NCI-H460 (cell line): ENCODE measurements at places on chromosomes 4 and X.

- no peak for DNase-seq
These were observed 165.1 kb downstream of the CFAP299 start for GRCh38 chr4:80500613-80501012.

DNA sequence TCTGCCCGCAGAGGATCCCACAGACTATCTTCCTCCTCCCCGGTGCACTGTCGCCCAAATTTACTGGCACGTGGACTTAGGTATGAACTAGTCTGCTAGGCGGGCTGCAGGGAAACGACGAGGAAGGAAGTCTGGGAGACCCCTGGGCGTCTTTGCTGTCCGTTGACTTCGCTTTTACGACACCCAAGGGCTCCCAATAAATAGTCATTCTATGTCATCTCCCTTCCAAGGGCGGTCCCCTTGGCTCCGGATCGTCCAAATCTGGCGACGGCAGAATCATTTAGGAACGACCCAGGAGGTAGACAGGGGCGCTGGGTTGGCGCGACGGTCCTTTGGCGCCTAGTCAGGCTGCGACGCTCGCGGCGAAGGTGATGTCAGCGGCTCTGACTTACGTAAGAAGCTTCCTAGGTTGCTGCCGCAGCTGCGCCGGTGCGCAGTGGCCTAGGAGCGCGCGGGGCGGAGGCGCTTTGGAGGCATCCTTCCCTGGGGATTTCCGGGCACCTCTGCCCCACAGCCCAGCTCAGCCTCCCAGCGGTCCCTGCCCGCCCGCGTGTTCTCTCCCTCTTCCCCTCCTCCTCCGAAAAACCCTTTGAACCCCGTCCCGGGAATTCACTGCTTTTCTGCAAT is 2.2 kb downstream of the NHS start:
- peak; percentile 56 for DNase-seq

- DNase-seq: no peak
These were observed at the start of gene GABRA4 for GRCh38 chr4:46993075-46994006. GABRA4 (minus strand) TSS chr4:46993581; CDS start chr4:46993424, 157 bp downstream.

GRCh38 chrX:43840265-43840664 is 42.0 kb downstream of the MAOB start:
- no peak for DNase-seq

DNA sequence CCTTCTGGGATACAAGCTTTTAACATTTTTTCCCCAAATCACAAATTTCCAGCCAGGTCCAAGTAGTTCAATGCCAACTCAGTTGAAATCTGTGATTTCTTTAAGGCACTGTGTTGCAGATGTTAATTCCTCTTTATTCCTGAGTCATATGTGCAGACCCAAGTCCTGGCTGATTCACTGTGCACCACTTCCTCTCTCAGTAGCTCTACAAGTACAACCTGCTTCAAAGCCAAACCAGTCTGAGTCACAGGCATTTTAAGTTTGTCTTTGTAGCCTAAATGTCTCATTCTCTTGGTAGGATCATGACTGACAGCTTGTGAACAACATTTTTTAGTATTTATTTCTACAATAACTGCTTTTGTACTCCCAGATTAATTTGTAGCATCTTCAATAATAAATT is 165.6 kb upstream of the S100G start:
- DNase-seq: no peak

DNA sequence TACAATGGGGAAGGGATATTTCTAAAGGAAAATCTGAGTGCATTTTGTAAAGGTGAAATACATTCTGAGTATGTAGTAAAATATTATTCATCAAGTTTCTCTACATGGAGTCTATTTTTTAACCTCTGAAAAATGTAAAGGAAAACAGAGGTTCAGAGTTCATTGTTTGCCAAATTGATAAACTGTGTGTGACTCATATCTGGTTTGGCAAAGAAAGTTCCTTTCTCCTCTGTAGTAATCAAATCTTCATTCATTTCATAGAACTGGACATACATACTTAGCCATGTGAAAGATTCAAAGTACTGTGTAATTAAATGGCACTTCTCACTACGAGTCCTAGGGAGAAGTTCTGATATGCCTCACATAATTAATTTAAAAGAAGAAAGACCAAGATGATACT is 61.6 kb downstream of the HPGD start:
- no peak for DNase-seq

DNA sequence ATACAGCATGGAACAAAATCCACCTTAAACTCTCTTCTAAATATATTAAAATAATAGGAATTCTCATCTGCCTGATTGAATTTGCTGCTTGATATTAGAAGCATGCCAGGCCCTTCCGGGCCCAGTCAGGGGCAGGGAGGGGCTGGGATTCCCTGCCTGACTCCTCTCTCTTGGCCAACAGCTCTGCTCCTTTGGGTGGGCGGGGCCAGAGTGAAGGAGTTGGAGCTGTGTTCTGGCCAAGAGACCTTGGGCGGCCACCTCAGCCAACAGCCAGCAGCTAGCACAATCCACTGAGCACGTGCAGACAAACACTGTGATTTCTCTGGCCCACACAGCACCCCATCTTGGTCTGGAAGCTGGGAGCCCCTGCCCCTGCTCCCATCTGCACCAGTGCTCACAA is 140.3 kb downstream of the PJA1 start:
- no peak for DNase-seq

DNA sequence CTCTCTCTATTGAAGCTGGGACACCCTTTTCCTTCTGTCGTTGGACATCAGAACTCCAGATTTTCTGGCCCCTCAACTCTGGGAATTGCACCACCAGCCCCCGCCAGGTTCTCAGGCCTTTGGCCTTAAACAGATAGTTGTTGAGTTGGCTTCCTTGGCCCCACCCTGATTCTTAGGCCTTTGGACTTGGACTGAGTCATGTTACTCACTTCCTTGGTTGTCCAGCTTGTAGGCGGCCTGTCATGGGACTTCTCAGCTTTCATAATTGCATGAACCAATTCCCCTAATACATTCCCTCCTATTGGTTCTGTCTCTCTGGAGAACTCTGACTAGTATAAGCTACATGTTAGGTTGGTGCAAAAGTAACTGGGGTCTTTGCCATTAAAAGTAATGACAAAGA is 195.7 kb downstream of the GPAT3 start:
- DNase-seq: no peak

DNA sequence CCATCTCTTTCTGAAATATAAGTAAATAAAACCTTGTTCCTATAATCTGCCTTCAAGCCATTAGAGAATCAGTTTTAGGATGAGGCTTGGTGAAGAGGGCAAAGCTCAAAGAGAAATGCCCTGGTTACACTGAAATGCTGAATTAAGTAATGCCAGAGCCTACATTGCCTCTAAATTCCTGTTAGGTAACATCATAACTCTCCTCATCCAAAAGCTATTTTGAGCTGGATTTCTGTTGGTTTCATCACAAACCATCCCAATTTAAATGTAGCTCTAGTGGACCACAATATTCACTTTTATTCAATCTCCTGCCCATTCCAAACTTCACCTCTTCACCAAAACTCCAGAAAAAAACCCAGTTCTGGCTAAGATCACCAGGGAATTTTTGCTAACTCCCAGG is 1319.7 kb upstream of the TENM3 start:
- peak; percentile 9 for DNase-seq

- DNase-seq: no peak
These were observed 47.4 kb upstream of the MND1 start for GRCh38 chr4:153297116-153297515.

DNA sequence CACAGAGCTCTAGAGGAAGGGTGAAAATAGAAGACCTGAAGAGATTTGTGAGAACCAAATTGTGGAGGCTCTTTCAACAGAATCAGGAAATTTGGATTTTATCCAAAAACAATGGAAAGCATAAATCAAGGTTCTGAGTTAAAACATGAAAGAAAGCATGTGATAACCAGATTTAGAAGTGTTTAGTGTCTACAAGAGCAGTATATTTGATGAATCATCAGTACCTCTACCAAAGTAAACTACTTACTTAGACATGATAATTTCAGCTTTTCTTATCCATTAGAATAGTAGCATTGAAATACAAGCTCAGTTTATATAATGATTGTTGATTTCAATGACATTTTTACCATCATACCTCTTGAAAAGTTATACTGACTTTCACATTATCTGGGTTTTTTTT is 25.9 kb upstream of the INTU start:
- no peak for DNase-seq

DNA sequence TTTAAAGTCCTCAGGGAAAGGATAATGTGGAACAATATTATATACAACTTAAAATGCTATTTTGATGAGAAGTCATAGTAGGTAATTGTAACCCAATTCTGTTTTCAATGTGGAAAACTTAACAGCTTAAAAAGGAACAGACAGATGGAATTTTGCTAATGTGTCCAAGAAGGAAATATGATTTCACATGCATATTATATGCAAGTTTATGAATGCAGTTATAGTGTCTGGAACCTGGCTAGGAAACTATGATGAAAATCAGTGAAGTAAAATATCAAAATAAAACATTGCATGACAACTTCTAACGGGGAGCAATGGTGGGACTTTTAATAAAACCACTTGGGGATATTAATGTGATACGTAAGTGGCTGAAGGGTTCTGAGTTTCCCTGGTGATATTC is 152.6 kb upstream of the HAND2 start:
- no peak for DNase-seq

- DNase-seq: no peak
These were observed 4.2 kb downstream of the MID1 start for GRCh38 chrX:10615931-10616774.

DNA sequence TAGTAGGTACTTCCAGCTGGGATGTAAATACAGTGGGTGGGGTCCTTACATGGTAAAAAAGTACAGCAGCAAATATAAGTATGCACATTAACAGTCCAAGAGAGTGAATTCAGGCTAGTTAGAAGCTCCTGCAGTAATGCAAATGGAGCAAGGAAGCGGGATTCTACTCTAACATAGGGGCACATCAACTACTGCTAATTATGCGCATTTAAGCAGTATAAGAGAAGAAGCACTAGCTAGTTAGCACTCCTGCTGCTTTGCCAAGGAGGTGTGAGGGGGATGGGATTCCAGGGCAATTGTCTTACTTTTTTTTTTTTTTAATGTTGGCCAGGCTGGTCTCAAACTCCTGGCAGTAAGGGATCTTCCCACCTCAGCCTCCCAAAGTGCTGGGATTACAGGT is 284.1 kb downstream of the CHIC1 start:
- no peak for DNase-seq

DNA sequence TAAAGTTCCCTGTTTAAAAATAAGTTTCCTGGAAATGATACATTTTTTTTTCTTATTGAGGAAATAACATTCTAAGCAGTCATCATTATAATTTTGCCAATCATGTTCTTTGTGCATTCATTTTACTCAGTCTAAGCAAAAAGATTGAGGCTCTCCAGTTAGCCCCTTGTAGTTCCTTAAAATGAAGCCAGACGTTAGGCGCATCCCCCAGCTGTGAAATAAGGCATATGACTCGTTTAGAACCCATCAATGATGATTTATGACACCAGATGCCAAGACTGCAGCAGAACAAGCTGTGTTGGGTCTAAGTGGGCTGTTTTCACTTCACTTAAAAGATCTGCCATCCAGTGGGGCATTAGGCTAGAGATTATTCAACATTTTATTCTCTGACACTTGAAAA is 17.0 kb downstream of the PDGFC start:
- DNase-seq: no peak

GRCh38 chrX:18970465-18970864 is 13.4 kb downstream of the PHKA2 start:
- DNase-seq: no peak

- peak; percentile 15 for DNase-seq
These were observed 1712.5 kb downstream of the C4orf33 start for GRCh38 chr4:130808492-130808891.

GRCh38 chrX:39731735-39732134 is 366.0 kb downstream of the BCOR start:
- DNase-seq: no peak

DNA sequence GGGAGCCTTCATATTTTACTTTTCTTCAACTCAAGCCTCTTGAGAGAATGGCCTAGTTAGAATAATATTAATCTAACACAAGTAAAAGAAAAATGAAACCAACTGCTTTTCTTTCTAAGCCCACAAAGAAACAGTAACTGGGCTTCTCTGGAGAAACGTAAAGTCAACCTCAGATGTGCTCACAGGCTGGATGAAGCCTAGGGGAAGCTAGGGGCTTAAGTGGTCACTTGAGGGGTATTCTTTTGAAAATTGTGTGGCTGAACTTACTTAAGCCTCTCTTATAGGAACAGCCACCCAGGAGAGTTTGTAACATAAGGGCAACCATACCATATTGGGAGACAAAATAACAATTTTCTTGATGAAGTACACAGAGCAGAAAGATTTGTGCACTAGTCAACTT is 279.0 kb downstream of the SPRY1 start:
- DNase-seq: no peak

GRCh38 chr4:168540086-168540485 is 43.2 kb downstream of the PALLD start:
- DNase-seq: peak; percentile 75

DNA sequence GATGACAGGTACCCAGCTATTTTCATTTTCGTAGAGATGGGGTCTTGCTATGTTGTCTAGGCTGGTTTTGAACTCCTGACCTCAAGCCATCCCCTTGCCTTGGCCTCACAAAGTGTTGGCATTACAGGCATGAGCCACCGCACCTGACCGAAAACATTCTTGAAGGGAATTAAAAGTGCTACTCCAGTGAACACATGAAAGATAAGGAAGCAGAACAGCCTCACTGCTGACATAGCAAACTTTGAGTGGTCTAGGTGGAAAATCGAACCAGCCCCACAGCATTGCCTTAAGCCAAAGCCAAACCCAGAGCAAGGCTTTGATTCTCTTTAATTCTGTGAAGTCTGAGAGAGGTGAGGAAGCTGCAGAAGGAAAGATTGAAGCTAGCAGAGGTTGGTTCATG is 65.1 kb downstream of the KDM6A start:
- DNase-seq: no peak

DNA sequence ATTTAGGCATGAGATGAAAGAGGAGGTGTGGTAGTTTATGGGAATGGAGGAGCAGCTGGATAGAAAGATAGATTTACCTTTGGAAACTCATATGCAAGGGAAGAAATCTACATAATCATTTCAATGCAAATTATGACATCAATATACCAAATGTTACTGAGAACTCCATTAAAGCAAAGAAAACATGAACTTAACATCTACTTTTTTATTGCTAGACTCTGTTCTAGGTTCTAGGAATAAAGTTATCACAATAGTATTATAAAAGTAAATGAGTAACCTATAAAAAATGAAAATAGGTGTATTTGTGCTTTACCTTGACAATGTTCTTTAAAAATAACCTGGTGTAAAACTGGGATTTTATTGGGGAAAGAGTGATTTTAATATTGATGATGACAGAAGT is 221.6 kb upstream of the SLIT2 start:
- DNase-seq: no peak

DNA sequence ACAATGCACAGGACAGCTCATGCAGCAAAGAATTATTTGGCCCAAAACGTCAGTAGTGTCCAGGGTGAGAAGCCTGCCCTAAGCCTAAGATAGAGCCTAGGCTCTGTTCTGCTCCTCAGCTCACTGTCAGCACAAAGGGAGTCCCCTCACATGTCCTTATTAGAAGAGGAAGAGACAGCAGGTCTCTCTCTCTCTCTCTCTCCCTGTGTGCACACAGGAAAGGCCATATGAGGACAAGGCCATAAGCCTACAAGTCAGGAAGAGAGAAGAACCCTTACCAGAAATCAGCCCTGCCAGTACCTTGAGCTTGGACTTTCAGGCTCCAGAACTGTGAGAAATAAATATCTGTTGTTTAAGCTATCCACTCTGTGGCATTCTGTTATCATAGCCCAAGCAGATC is 20.4 kb downstream of the FAM184B start:
- DNase-seq: no peak

GRCh38 chr4:970046-970745 is 3.2 kb downstream of the DGKQ start:
- no peak for DNase-seq

- DNase-seq: no peak
These were observed 89.3 kb upstream of the KLF3 start for GRCh38 chr4:38574559-38575333.

GRCh38 chr4:152398060-152398459 is 137.8 kb downstream of the FBXW7 start:
- DNase-seq: peak; percentile 19
